NCI-H526 (cell line): ENCODE measurements at places on chromosomes 12 and 14.

DNA sequence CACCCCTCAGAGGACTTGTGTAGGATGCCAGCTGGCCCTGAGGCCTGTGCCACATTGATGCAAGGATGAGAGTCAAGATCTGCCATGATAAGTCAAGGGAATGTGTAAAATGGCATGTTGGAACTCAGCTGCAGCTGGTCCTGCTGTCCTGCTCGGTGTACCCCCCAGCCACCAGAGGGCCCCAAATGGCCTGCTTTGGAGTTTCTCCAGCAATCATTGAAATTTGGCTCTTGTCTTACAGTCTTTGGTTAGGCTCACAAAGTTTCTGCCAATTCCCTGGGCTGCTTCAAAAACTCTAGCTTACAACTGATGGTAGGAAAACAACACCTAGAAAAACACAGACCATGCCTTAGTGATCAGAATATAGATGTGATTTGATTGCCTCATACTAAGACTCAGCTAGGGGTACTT is 76.8 kb downstream of the HSD17B6 start:
- DNase-seq, result peak; percentile 41

DNA sequence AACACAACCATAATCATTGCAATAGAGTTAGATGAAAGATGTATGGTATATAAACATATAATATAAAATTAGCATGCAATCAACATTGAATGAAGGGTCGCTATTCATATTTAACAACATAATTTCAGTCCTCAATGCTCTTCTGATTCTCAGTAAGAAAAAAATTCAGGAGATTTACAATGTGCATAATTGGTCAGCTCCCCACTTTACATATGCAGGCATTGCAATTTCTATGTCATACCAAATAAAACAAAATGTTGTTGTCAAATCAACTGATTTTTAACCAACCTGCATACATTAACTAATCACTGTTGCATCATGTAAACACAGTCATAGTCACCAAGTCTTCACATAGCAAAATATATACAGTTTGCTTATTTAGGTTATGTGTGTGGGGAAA is 5.2 kb upstream of the SLCO1A2 start:
- no peak for DNase-seq

- no peak for DNase-seq
Observed at GRCh38 chr12:121515615-121516014, 65.2 kb downstream of the KDM2B start.

- no peak for DNase-seq
Observed at GRCh38 chr12:62713723-62714122, 221.2 kb downstream of the PPM1H start.

GRCh38 chr12:17640615-17641014 is 449.4 kb downstream of the RERGL start:
- no peak for DNase-seq

DNA sequence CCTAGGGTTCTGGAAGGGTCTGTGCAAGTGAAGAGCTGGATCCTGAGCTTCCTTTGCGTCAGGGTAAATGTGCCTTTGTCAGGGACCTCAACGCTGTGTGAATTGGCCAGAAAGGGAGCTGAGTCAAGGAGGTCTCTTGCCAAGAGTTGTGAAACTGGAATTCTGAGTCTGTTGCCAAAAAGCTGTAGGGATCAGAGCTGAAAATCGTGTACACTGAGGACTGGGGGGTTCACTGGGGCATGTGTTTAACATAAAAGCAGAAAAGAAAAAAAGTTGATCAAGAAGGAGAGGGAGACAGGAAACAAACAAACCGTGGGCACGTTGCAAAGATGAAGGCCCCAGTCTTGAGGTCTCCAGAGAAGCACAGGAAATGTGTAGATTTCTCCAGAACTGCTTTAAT is 1081.5 kb downstream of the VRK1 start:
- no peak for DNase-seq

GRCh38 chr12:93167841-93168492 is 209.8 kb upstream of the NUDT4 start:
- peak; percentile 5 for DNase-seq

GRCh38 chr14:74308695-74309094 is 6.0 kb upstream of the ABCD4 start:
- no peak for DNase-seq

GRCh38 chr12:4960030-4960429 is 50.3 kb downstream of the KCNA1 start:
- DNase-seq, result no peak

GRCh38 chr12:60704171-60704914 is 1108.5 kb downstream of the SLC16A7 start:
- no peak for DNase-seq

DNA sequence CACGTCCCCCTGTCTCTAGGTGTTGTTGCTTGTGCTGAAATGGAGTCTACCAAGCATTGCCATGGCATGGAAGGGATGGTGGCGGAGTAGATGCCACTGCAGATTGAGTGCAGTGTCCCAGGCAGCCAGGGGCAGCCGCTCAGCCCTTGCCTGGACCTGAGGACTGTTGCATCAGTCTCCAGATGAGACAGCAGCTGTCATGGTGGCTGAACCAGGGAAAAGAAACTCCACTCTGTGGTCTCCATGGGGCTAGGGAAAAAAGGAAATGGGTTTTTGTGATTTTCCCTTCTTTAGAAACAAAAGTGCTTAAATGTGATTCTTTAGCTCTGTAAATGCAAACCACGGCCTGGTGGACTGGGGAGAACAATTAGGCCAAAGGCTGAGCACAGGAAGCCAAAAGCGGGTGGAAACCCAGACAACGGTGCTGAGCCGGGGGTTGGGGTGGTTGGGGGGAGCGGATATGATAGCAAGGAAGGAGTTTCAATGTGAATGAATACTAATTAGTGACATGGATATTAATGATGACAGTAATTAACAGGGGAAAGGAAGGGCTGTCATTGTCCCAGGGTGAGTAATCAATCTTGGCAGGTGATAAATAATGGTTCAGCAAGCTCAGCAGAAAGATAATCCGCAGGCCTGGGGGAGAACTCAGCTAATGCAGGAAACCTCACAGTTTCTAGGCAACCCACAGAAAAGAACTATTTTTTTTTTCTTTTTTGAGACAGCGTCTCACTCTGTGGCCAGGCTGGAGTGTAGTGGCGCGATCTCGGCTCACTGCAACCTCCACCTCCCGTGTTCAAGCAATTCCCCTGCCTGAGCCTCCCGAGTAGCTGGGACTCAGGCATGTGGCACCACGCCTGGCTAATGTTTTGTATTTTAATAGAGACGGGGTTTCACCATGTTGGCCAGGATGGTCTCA is 442.6 kb downstream of the DPF3 start:
- no peak for DNase-seq

DNA sequence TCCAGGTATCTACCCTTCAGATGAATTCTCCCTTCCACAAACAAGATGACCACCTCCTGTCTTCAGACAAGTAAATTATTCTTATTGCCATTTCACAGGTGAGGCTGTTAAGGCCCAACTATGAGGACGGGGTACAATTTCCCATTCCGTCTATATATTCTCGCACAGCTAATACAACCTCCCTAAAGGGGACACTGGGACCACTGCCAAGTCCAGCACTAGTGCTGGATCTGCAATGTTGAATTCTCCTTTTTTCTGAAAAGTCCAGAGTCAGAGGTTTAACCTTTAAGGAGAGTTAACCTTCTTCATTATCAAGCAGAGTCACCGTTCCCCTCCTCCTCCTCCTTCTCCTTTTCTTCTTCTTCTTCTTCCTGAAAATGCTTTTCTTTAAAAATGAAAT is 130.4 kb upstream of the PARP11 start:
- no peak for DNase-seq

DNA sequence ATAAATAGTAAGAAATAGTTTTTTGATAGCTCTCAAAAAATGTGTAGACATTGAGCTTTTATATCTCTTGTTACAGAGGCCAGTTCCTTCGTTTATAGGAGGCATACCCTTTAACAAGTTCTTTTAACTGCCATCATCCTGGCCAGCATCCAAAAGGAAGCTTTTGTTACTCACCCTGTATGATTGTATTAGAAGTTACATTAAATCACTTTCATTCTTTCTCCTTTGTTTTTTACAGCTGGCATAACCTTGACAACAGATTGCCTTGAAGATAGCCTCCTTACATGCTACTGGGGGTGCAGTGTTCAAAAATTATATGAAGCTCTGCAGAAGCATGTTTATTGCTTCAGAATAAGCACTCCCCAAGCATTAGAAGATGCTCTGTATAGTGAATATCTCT is 20.1 kb downstream of the CGRRF1 start:
- no peak for DNase-seq

GRCh38 chr14:54132496-54132895 is 175.9 kb upstream of the BMP4 start:
- no peak for DNase-seq

DNA sequence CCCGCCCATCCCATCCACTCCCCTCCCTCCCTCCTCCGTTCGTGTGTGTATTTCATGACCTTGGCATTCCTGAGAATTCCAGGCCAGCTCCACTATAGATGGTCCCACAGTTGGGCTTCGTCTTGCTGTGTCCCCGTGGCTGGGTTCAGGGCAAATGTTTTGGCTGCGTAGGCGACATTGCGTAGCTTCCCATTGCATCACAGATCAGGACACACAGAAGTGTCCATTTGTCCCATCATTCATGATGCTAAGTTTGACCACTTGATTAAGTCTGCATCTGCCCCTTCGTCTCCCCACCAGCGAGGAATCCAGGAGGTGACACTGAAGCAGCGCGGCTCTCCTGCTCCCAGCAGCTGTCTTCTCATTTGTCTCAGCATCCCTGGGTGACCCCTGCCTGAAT is 38.6 kb upstream of the MMP17 start:
- no peak for DNase-seq

DNA sequence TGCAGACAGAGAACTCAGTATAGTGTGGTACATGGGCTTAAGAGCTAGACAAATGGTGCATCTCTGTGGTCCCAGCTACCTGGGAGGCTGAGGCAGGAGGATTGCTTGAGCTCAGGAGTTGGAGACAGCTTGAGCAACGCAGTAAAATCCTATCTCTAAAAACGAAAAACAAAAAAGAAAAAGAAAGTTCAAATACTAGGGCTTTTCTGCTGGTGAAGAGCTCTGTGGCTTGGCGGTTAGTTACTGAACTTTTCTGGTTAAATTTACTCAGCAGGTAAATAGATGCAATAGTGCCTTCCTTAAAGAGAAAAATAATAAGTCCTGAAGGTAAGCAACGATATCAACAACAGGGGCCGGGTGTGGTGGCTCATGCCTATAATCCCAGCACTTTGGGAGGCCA is 31.4 kb upstream of the RAP1B start:
- no peak for DNase-seq

GRCh38 chr12:7162691-7163114 is 26.8 kb upstream of the PEX5 start:
- DNase-seq, result peak; percentile 93

DNA sequence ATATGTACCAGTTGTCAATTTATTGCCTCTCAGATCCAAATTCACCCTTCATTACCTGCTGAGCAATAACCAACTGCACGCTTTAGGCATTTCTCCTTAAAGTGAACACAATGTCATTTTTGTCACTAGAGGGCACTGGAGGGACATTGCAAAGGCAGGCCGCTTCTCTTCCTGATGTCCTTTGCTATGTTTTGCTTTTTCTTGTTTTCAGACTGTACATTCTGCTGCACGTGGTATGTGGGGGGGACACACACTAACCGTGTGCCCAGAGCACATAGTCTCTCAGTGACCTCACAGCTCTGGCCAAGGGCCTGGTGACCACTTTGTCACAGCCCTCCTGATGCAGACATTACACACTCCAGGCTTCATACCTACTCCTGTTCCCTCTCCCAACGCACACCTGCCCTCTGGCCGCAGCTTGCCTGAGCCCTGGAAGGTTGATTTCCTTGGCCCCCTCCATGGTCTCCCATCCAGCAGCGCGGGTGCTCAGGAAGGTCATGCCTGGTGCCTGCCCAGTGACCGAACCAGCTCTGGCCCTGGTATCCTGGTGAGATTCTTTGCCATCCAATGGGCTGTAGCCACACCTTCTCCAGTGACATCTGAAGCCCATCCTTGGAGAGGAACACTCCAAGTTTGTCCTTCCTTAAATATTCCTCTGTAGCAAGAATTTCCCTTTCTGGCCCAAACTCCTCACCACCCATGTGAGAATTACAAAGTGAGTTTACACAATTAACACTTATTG is 39.9 kb downstream of the MYO1H start:
- peak; percentile 81 for DNase-seq

GRCh38 chr12:5088586-5089264 is 45.0 kb downstream of the KCNA5 start:
- DNase-seq, result no peak

DNA sequence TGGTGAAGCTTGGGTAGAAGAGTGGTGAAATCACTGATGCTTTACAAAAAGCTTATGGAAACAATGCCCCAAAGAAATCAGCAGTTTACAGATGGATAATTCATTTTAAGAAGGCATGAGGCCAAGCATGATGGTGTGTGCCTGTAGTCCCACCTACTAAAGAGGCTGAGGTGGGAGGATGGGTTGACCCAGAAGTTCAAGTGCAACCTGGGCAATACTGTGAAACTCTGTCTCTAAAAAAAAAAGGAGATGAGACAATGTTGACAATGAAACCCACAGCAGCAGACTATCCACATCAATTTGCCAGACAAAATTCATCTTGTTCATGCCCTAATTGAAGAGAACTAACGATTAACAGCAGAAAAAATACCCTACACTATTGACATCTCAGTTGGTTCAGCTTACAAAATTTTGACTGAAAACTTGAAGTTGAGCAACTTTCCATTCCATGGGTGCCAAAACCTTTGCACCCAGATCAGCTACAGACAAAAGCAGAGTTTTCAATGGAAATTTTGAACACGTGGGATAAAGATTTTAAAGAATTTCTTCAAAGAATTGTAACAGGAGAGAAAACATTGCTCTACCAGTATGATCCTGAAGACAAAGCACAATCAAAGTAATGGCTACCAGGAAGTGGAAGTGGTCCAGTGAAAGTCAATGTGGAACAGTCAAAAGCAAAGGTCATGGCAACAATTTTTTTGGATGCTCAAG is 26.7 kb downstream of the BTG1 start:
- DNase-seq, result no peak

DNA sequence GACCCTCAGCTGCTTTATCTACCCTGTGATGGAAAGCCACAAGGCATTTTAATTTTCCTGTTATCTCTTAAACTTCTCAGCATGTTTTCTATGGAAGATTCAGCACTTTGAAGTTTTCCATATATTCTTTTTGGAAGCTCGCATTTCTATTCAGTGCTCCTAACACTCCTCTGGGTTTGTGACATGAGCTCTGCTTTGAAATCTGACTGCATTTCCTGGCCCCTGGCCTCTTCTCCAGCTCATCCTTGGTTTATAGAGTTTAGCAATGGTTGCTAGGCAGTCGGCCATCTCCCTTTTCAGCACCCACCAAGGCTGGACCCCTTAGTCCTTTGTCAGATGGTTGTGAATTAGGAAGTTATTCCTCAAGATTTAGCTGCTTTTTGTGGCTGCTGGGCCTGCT is 150.6 kb downstream of the KCNA5 start:
- no peak for DNase-seq

GRCh38 chr12:553216-554000 is 93.7 kb downstream of the B4GALNT3 start:
- DNase-seq, result no peak

- no peak for DNase-seq
Observed at GRCh38 chr12:21434699-21435098, 2.8 kb upstream of the PYROXD1 start.
